ENCODE measurements at places on chromosomes 5 and 9.

- no peak for DNase-seq
These were observed 8.5 kb upstream of the DNAJC25 start for GRCh38 chr9:111622626-111623025.

GRCh38 chr5:887947-888637 is 4.5 kb downstream of the BRD9 start:
- no peak for DNase-seq

DNA sequence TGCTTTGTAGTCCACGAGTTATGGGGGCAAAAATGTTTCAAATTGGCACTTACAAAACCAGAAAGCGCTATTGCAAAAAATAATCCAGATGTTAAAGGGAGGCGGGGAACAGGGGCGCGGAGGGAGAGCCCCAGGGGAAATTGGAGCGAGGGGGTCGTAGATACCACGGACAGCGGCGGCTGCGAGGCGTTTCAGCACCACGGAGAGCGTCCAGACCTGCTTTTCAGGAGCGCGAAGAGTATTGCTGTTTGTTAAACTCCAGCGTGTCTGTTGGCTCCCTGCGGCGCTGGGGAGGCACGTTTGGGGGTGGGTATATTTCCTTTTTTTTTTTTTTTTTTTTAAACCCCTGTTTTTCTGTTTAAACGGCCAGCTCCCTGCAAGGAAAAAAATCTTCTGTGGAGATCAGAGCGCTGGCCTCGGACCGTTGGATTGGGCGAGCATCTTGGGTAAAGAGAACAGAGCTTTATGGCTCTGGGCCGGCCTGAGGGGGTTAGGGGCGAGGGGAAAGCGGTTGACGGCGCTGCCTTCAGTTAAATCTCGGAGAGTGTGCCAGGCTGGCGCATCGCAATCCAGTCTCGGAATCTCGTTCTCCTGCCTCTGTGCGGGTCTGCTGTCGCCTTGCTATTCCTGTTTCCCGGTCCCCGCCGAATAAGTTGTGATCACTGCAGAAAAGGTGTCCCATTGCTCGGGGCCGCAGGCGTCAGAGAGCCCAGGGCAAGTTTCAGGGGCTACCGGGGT is at the start of gene GLRA1:
TSS of gene GLRA1 (minus strand) at position 288 of the 738 bp plus-strand sequence. CDS start 302 bp downstream, outside the sequence.
- DNase-seq, result peak; percentile 45

DNA sequence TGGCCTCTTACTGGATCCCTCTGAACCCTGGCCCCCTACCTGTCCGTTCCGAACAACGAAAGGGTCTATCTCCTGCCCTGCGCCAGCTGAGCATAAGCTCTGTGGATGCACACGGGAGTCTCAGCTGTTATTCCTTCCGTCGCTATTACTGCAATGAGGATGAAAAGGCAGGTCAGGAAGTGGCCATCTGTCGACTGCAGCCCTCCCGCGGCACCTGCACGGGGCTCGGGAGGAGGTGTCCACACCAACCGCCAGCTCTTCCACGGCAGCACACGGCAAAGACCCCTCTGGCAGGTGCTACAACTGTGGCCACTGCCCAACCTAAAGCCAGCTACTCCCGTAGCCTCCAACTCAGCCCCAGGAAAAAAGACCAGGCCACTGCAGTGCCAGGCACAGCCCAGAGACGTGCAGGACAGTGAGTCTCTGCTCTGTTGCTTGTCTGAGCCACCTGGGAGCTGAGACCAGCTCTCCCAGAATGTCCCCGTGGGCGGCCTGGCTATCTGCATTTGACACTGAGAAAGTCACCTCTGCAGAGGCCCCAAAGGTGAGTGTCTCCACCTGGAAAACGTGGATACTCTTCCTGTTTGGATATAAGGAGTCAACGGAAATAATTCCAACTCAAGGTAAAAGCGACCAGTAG is 19.1 kb downstream of the CAMSAP1 start:
- no peak for DNase-seq

DNA sequence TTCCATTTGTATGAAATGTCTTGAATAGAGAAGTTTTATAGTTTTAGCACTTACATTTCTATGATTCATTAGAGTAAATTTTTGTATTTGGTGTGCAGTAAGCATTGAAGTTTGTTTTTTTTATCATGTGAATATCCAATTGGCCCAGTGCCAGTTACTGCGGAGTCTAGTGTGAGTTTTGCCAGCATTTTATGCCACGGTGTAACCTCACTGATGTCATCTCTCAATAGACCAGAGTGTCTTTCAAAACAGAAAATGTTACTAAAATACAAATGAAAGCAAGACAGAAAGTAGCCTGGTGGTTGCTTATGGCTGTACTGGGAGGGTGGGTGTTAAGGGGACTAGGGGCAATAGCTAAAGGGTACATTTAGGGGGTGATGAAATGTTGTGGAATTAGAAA is 62.8 kb downstream of the IPPK start:
- no peak for DNase-seq

- no peak for DNase-seq
These were observed 632.6 kb upstream of the EDIL3 start for GRCh38 chr5:85017261-85017660.

DNA sequence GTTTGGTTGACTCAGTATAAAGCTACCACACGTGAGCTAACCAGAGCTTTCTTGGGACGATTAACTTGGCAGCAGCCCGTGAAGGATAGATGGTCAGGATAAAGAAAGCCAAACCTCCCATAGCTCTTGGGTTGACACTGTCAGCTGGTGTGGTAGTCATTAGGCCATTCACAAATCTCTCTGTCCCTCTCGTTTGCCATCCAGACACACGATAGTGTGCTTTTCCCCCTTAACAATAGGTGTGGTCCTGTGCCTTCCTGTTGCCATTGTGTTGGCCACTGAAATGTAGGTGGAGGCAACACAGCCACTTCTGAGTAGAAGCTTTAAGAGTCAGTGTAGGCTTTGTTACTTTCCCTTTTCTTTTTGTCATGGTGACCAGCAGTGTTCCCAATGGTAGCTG is 11.7 kb downstream of the OR13J1 start:
- DNase-seq, result no peak

DNA sequence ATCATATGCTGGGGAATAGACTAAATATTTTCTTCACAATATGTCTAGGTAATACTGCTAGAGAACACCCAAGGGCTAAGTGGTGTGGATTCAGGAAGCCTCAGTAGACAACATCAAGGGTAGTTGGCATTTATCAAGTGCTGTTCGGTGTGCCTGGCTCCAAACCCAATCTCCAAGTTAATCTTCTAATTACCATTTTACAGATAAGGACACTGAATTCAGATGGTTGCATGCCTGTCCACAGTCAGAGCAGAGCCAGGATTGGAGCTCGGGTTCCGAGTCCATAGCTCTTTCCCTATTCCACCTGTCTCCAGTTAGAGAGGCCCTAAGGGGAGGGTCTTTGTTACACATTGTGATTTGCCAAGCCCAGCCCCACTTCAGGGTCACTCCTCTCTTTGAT is 58.2 kb downstream of the FGF18 start:
- no peak for DNase-seq

DNA sequence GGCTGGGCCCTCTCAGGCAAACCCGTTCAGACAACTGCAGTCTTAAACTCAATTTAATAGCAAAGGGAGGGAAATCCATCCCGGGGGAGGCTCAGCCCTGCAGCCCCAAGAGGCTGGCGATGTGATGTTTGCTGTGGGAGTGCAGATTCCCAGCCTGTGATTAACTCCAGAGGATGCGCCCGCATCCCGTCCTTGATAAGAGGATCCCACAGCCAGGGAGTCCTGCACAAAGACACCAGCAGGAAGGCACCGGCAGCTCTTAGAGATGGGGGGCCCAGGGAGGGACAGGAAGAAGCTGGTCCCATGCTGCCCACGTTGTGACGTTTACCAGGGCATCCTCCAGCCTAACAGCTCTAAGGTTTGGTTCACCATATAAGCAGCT is 64.7 kb downstream of the MRPL36 start:
- no peak for DNase-seq

DNA sequence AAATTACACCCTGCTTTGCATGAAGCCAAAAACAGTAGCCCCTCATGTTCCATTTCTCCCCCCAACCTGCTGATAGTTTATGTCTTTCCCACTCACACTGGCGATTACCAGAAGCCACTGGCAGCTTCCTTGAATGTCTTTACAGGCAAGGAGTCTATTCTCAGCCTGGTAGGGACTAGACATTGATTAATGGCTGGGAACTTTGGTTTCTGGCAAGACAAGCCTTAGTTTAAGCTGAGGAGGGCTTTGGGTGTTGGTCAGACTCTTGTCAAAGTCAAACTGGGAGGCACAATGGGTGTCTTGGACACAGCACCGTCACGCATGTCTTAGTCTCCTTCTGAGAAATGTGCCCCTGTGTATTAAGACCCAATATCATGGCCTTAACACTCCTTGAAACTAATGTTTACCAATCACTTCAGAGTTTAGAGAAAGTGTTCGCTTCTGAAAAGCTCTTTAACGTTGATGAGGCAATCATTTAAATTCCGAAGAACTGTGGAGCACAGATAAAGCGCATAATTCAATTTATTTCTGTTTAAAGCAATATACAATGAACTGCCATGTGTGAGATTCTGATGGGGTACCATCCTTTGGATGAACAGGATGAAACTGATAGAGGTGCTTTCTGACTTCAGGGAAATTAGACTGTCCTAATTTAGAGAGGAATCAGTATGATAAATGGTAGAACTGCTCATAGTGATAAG is 53.9 kb upstream of the CPEB4 start:
- no peak for DNase-seq

DNA sequence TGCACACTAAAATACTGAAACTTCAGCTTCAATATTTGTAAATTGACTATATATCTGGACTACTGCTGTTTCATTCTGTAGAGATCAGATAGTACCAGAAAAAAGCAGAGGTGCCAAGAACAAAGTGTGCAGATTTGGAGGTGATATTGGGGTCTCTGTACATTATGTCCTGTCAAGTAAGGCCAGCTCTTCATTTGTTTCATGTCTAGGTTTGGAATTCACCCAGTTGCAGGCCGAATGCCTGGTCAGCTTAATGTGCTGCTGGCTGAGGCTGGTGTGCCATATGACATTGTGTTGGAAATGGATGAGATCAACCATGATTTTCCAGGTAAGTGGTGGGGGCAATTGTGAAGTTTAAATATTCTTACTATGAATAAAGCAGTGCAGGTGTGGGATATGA is 96.9 kb downstream of the NNT start:
- DNase-seq, result no peak

GRCh38 chr5:31944684-31945445 is 229.3 kb downstream of the GOLPH3 start:
- DNase-seq, result no peak

DNA sequence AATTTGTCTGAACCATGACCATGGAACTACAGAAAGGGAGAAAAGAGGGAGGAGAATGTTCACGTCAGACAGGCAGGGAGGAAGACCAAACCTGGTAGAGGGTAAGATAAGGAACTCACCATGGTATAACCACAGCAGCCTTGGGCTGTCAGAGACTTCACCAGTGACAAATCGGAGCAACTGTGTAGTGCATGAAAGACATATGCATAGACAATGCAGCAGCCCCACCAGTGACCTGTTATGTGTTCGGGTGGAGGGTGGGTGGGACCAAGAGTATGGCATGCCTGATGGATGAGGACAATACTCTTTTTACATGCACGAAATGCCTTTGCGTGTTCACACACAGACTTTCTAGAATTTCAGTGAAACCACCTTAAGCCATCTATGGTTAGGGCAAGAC is 221.8 kb upstream of the RASEF start:
- no peak for DNase-seq

DNA sequence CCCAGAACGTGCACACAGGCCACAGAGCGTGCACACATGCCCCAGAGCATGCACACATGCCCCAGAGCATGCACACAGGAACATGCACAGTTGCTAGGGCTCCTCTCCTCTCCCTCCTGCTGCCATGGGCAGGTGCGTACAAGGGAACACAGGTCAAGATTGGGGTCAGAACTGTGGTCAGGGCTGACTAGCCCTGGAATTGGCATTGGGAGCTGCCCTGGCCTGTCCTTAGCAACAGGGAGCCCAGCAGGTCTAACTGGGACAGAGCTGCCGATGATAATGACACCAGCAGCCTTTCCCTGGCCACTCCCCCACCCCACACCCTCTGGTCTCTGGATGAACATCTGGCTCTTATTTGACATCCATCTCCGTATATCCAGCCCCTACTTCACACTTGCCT is 8.0 kb downstream of the PCDH1 start:
- no peak for DNase-seq

DNA sequence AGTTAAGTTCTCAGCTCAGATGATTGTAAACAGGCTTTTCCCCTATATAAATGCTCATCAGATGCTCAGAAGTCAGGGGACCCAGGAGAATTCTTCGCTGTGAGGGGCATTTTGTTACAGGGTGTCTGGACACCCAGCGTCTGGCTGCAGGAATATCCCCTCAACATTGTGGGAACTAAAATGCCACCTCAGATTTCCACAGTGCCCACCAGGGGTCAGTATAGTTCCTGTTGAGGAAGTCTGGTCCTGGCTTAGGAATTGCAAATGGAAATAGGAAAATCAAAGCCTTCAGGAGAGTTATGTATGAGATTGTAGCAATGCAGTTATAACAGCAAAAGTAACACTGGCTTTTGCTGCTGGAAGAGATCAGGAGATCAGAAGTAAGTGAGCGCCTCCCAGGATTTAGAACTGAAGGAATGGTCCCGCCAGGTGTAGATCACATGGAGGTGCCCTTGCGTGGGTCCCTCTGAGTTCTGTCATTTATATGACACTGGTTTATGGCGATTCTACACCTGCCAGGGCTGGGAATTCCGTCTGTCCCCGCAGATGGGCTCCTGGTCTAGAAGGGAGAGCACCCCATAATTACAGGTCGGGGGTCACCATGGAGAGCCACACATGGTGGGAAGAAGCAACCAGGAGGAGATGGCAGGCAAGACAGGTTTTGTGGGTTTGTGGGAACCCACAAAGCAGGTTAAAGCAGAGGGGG is 47.1 kb upstream of the CTSL start:
- no peak for DNase-seq

- no peak for DNase-seq
These were observed 372.3 kb upstream of the CDH18 start for GRCh38 chr5:20360263-20360662.

DNA sequence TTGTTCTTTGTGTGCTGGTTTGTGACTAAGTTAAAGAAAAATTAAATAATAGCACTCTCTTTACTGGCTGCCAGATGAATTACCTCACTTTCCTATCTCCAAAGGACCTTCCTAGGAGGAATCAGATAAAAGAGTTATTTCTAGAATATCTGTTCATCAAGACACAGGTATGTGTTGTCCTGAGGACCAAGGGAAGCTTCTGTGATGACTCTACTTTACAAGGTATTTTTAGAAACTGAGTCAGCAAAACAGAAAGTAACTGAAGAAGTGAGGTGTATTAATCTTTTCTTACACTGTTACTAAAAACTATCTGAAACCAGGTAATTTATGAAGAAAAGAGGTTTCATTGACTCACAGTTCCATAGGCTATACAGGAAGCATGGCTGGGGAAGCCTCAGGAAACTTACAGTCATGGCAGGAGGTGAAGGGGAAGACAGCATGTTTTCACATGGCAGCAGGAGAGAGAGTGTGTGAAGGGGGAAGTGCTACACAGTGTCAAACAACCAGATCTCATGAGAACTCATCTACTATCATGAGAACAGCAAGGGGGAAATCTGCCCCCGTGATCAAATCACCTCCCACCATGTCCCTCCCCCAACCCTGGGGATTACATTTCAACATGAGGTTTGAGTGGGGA is 189.2 kb upstream of the DMAC1 start:
- no peak for DNase-seq

- no peak for DNase-seq
These were observed 77.0 kb upstream of the TMC1 start for GRCh38 chr9:72444435-72444834.

Measured in activated T-cell treated with anti-CD3 and anti-CD28 coated beads, Interleukin-2, amount 50 U/mL, for 72 hours (primary cell).